Sigmoid colon (tissue), 7 donors: ENCODE measurements at places on chromosomes 6 and 20. TPM values are rescaled to one million over a fixed set of nuclear protein-coding genes. Genes with fewer than 3 reads are reported as not detected.

The IL20RA gene
- total RNA-seq = 1.8 TPM

The LCA5 gene
- 10.4 TPM for total RNA-seq

The DOK5 gene
- total RNA-seq = 3.0 TPM

The SLA2 gene
- total RNA-seq = not detected

The SNAP25 gene
- 9.4 TPM for total RNA-seq

The BMP5 gene
- total RNA-seq = 0.28 TPM

The OR2H1 gene
- total RNA-seq = not detected
